ENCODE measurements at places on chromosomes 2 and 18. TPM values are rescaled to one million over a fixed set of nuclear protein-coding genes. Genes with fewer than 3 reads are reported as not detected.

DNA sequence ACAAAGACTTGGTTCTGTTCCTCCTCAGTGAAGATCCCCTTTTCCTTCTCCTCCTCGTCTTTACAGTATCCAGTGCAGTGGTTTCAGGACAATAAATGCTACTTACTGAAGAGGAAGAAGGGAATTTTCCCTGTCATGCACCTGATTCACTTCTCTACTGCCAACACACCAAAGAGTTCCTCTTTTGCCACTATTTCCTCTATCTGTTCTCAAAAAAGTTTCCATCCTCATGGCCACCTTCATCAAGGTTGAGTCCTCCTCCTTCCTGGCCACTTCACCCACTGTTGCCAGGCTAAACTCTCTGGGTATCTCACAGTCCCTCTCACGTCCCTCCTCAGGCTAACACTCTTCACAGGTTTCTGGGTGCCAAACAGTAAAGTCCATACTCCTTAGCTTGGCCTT is 41.7 kb downstream of the PLEKHM3 start:
- no peak for DNase-seq

DNA sequence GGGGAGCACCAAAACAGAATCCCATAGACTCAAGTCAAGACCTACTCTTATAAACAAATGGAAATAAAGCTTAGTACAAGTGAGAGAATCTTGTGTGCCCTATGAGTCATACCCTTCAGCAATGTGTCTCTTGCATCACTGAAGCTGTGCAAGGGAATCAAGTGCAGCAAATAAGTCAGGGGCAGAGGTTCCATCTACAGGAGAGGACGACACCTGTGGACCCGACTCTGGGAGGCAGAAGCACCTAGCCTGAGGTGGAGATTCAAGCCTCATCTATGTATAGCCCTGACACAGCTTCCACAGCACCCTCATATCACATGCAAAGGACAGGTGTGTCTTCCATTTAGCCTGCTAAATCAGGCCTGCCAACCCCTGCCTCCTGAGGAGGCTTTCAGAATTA is 298.2 kb downstream of the CNTNAP5 start:
- no peak for DNase-seq

Gene DSC2
- total RNA-seq: not detected

- DNase-seq: no peak
These were observed 223.1 kb downstream of the EXOC6B start for GRCh38 chr2:72602711-72603110.

DNA sequence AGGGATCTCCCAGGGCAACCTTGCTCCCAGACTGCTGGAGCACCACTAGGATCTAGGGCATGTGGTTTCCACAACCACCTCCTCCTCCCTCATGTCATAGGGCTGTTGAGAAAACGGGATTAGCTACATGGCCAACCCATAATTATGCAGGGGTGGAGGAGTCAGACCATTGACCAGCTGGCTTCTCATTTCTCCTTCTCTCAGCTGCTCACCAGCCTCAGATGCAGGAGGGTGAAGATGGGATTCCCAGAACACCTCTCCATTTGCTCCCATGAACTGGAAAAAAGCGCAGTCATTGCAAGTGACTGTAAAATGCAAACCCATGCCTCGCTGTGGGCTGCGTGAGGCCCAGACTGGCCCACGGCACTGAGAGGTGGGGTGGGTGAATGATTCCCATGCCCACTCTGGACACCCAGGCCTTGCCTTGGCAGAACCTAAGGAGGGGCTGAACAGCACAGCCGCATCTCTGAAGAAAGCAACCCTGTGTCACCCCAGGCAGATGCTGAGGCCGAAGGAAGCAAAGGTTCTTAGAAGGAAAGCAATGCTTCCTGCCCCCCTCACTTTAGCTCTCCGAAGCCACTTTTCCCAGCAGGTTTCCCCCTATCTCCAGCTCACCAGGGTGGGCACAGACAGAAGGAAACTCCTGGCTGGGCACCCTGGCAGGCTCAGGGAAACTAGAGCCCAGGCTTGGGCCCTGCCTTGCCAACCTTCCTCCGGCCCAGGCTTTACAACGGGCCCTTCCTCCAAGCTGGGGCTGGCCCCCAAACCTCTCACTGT is 69.6 kb upstream of the RTN4 start:
- no peak for DNase-seq

Gene XRCC5
- 495 TPM for total RNA-seq

- DNase-seq: peak; percentile 69
These were observed 59.4 kb downstream of the DGKD start for GRCh38 chr2:233413559-233414272.

- no peak for DNase-seq
These were observed 13.3 kb upstream of the TRIM43 start for GRCh38 chr2:95578539-95578938.

- no peak for DNase-seq
These were observed 18.6 kb upstream of the PEX13 start for GRCh38 chr2:60998628-60999545.

GRCh38 chr18:13120983-13121441 is 97.5 kb upstream of the LDLRAD4 start:
- no peak for DNase-seq

GRCh38 chr18:77054288-77054605 is 78.3 kb downstream of the MBP start:
- peak; percentile 53 for DNase-seq

- no peak for DNase-seq
These were observed 5.6 kb downstream of the BCL11A start for GRCh38 chr2:60547841-60548240.

DNA sequence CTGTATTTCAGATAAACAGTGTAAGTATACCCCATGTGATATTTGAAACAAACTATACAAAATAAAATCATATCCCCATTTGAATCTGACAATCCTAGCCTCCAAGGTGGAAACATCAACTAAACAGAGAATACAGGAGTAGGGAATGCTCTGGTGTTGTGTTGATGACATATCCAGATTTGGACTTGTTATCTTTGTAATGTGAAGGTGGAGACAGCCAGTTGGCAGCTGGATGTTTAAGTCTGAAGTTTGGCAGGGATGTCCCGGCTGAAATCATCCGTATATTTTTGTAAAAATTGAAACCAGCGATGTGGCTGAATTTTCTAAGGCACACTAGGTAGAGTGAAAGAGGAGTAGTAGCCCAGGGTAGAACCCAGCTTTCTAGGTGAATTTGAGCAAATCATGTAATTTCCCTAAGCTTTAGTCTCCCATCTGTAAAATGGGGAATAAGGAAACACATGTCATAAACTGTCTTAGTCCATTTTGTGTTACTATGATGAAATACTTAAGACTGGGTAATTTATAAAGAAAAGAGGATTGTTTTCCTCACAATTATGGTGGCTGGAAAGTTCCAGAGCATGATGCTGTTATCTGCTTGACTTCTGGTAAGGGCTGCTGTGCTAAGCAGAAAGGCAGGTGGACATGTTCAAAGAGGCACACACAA is 246.6 kb upstream of the APCDD1 start:
- no peak for DNase-seq

GRCh38 chr18:44802508-44802907 is 121.8 kb downstream of the SETBP1 start:
- no peak for DNase-seq

- no peak for DNase-seq
These were observed 490.7 kb downstream of the NUP35 start for GRCh38 chr2:183614799-183615435.

GRCh38 chr2:84674586-84674985 is 158.3 kb downstream of the DNAH6 start:
- DNase-seq: no peak

Gene LAMA3
- total RNA-seq: 0.10 TPM

Gene CD207
- total RNA-seq: not detected

Gene RIT2
- not detected for total RNA-seq

- no peak for DNase-seq
These were observed 678.9 kb upstream of the LRRTM4 start for GRCh38 chr2:78201064-78201575.

Gene GALR1
- not detected for total RNA-seq

Gene PTPRM
- total RNA-seq: 4.3 TPM

DNA sequence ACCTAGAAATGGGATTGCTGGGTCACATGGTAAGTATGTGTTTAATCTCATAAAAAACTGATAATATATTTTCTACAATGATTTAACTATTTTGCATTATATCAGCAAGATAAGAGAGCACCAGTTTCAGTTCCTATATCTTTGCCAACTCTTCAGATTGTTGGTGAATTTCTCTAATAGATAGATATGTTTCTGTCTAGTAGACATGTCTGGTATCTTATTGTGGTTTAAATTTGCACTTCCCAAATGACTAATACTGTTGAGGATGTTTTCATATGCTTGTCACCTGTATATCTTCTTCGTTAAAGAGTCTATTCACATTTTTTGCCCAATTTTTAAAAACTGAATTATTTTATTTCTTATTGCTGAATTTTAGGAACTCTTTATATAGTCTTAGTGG is 113.8 kb upstream of the UXS1 start:
- no peak for DNase-seq

DNA sequence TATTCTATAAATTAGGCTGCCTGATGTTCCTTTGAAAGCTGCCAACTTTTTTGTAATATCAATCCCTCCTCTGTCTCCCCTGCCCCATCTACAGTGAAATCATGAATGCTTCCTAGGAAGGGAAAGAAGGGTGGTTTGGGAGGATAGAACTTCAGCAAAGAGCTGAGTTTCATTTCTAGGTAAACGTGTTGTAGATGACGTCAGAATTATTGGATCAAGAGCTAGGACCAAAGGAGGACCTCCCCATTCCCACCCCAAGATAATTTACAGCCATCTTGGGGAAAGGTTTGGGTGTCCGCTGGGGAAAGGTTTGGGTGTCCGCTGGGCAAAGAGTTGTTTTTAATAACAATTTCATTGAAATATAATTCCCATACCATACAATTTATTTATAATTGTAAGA is 11.2 kb upstream of the ANKRD53 start:
- DNase-seq: no peak

DNA sequence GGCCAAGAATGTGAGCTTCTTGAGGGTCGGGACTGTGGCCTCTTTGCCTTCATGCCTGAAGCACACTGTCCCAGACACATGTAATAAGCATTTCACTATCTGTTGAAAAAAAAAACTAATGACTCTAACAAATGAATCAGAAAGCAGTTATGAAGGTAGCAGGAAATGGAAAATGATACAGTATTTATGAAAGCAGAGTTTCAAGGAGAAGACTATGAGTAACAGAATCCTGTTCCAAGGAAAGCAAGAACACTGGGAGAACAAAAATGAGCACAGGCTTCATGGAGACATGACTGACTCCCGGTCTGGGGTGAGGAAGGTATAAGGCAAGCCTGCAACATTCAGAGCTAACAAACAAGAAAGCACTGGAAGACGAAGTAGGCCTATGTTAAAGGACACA is 190.8 kb downstream of the RNF152 start:
- DNase-seq: no peak

DNA sequence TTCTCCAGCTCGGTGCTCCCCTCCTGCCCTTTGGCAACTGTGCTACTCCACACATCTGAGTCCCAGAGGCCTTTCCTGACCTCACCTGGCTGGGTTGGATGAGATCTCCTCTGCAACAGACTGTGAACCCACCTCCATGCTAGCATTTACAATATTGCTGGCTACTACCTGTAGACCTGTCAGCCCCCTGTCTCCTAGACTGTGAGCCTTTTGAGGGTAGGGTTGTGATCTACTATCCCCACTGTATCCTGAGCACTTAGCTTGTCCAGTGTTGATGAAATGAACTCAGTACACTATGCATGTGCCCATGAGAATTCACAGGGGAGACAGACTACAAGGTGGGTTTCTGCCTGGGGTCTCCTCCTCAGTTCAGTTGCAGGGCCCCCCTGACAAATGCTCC is 70.1 kb downstream of the C1QL2 start:
- DNase-seq: no peak

DNA sequence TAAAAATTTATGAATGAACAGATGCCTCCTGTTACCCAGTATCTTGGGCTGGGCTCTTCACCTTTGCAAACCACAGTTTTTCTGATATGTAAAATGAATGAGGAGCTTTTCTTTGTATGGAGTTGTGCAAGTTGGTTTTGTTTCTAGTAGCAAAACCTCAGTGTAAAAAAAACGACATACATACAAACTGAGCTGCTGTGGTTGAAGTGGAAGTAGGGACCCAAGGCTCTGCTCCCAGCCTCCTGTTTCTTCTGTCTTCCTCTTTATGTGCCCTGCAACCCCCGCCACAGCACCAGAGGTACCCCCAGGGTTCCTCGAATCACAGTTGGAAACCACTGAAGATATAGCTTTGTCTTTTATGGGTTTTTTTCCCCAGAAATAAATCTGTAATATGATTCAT is 118.1 kb downstream of the MYO1B start:
- no peak for DNase-seq

DNA sequence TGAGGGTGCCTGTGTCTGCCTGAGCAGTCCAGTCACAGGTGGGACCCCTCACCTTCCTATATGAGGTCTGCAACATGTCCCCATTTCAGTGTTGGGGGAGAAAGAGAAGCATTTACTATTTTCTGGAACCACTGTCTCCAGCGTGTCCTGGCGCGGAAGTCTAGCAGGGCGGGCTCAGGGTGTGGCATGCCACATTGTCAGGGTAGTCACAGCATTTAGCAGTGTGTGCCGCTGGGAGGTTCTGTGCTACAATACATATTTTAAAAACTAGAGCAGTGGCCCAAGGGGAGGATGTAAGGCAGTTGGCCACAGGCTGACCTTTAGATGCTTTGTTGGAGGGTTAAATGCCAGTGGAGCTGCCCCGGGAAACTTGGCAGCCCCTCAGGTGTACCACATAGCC is 12.5 kb downstream of the UBE2F start:
- DNase-seq: no peak

DNA sequence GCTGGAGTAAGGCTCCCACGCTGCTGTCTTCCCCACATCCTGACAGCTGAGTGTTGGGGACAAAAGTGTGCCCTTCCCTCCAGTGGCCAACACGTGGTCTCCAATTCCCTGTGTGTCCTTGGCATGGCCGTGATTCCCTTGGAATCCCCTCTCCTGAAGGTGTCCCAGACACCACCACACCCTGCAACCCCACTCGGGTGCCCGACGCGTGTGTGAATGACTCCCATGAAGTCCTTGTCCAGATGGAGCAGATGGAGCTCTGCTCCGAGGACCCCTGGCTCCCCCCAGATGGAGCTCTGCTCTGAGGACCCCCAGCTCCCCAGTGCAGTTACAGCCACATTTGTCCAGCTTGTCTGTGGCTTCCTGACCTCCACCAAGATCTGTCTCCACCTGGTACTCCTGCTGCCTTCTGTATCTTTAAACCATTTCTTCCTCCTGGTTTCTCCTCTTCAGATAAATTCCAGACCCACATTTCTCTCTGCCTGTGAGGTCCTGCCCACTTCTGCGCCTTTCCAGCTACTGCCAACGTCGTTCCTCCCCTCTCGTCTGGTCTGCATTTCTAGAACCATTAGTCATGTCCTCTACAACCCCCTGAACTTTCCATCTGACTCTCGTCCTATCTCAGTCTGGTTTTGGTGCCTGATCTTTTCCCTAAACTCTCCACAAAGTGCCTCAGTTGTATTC is 86.8 kb upstream of the PXDN start:
- DNase-seq: no peak

- DNase-seq: no peak
These were observed 130.5 kb downstream of the TANC1 start for GRCh38 chr2:159098921-159099411.

Gene EVX2
- not detected for total RNA-seq

DNA sequence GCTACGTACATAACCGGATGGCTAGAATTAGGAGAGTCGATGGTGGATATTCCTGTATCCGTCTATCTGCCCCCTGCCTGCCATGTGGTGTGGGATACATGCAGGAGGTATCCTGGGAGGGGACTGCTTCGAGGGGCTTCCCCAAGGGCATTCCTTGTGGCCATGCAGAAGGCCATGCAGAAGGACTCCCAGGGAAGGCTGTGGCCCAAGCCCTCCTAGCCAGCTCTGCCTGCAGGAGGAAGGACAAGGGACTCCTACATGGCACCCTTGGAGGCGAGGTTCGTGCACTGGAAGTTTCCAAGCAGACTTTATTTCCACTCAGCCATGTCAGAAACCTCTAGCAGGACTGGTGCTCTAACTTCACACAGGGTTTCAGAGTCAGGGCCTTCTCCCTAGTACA is 136.1 kb downstream of the KLHL29 start:
- DNase-seq: no peak

Data from activated naive CD4-positive, alpha-beta T cell treated with anti-CD3 and anti-CD28 coated beads for 36 hours (primary cell).